ENCODE measurements at places on chromosomes 1 and 21.

- DNase-seq: no peak
These were observed 14.4 kb downstream of the PRR9 start for GRCh38 chr1:153231785-153232184.

DNA sequence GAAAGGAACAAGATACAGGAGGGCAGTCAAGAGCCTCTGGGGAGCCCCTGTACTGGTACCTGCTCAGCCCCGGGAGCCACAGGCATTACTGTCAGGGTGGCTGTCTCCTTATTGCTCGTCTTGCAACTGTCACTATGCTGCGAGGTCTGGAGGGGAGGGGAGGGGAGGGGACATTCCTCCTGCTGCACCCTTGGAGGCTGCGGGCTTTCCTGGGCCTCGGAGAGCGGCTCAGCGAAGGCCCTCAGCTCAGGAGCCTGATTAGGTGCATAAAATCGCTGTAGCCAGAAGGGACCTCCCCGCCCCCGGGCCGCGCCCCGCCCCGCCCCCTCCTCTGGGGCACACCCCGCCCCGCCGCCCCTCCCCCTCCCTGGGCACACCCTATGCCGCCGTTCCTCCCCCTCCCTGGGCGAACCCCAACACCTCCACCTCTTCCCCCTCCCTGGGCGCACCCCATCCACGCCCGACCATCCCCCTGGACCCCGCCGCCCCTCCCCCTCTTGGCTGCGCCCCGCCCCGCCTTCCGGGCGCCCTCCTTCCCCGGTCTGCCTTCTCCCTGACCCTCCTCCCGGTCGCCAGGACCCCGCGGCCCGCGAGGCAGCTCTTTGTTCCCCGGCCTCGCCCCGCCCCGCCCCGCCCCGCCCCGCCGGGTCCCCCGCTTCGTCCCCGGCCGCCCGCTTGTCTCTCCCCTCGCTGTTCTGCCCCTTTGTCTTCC is 35.5 kb downstream of the CACHD1 start:
- DNase-seq: peak; percentile 65

DNA sequence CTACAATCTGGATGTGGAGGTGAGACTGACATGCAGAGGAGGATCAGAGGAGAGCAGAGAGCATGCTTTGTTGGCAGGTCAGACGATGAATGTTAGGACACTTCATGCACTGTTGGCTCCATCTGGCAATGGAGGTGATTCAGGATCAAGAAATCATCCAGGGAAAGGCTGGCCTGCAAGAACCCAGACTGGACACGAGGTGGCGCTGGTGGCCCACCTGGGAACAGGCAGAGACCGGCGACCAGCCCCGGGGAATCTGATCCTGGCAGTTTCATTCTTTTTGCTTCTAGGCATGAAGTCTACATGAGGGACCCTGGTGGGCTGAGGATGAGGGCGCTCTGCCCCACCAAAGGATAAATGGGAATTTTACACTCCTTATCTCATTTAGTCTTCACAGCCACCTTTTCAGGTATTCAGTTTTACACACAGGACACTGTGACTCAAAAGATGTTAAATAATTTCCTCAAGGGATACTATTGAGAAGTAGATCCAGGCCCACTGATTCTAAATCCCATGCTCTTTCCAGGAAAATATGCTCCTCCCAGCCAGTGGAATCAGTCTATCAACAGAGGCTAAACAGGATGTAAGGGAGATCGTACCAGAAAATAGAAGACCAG is 26.2 kb upstream of the SCMH1 start:
- peak; percentile 75 for DNase-seq

GRCh38 chr1:69985901-69986439 is 219.4 kb downstream of the LRRC40 start:
- DNase-seq: no peak

DNA sequence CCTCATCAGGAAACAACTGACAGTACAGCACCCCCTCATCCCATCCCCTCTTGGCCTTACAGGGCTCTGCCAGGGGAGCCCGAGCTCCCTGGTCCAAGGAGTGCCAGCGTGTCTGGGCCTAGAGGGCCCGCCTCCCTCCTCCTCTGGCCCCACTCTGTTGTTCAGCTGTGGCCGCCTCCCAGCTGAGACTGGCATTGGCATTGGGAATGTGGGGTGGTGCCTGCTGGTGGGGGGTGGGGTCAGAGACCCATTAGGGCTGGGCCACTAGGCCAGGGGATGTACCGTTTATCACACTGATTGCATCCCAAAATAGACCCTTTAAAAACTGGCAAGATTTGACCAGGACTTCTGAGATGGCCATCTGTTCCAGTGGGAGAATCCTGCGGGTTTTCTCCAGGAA is 1.4 kb downstream of the LDLRAP1 start:
- DNase-seq: no peak

GRCh38 chr1:55605155-55605554 is 390.0 kb upstream of the USP24 start:
- DNase-seq: no peak

DNA sequence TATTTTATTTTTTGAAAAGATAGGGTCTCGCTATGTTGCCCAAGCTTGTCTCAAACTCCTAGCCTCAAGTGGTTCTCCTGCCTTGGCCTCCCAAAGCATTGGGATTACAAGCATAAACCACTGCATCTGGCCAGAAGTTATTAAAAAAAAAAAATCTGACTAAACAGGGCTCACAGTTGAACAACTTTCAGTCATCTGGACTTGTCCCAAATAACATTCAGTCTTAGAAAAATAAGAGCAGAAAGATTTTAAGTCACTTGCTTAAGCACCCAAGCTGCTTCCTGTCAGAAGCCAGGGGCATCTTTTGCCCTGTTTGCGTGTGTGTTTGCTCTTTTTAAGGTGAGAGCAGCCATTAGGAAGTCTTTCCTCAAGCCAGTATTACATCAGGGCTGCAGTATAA is 286.8 kb downstream of the LMO4 start:
- DNase-seq: no peak

- DNase-seq: no peak
These were observed 178.6 kb downstream of the GPR52 start for GRCh38 chr1:174626031-174627025.

DNA sequence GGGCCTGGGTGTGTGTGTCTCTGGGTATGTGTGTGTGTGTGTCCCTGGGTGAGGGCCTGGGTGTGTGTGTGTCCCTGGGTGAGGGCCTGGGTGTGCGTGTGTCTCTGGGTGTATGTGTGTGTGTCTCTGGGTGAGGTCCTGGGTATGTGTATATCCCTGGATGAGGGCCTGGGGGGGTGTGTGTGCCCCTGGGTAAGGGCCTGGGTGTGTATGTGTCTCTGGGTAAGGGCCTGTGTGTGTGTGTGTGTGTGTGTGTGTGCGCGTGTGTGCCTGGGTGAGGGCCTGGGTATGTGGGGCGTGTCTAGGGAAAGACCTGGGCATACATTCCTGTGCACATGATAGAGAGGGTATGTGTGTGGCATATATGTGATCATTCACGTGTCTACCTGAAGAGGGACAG is 155.1 kb upstream of the ZC3H12A start:
- DNase-seq: no peak

DNA sequence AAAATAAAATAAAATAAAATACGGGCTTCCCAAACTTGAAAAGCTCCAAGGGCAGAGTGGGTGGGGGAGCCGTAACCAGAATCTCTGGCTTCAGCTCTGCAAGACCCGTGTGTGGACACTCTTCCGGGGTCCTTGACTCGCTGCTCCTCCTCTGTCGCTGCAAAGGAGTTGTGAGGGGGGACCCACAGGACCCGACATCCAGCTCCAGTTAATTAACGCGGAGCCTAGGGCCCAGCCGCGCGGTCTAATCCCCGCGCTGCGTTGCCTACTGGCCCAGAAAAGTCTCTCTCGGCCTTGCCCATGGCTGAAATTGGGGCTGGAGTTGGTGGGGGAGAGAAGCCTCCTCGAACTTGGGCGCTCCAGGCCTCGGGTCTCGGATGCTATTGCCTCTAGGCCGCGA is 1.8 kb downstream of the LMX1A start:
- no peak for DNase-seq

GRCh38 chr1:13451399-13451965 is 41.2 kb downstream of the PRAMEF20 start:
- no peak for DNase-seq

GRCh38 chr1:174818014-174818616 is 181.6 kb upstream of the CACYBP start:
- DNase-seq: no peak

- no peak for DNase-seq
These were observed 15.8 kb upstream of the TMEM9 start for GRCh38 chr1:201169971-201170532.

DNA sequence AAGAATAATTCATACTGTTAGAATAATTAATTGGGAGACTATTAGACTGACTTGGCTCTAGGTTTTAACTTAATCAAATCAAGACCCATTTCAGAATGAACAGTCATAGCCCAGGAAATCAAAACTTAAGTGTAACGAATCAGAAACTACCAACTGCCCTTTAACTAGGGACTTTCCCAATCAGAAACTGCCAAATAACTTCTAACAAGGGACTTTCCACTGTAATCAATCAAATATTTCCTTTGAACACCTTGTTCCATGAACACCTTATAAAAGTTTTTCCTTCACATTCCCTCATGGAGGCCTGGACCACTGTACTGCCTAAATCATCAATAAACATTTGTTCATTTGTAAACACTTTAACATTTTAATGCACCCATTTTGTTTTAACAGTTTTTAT is 1054.7 kb upstream of the TMPRSS15 start:
- no peak for DNase-seq

GRCh38 chr1:71589005-71589404 is 508.2 kb upstream of the ZRANB2 start:
- DNase-seq: no peak

All from CD4-positive, alpha-beta T cell (primary cell).